ENCODE measurements at places on chromosomes 16 and 17.

DNA sequence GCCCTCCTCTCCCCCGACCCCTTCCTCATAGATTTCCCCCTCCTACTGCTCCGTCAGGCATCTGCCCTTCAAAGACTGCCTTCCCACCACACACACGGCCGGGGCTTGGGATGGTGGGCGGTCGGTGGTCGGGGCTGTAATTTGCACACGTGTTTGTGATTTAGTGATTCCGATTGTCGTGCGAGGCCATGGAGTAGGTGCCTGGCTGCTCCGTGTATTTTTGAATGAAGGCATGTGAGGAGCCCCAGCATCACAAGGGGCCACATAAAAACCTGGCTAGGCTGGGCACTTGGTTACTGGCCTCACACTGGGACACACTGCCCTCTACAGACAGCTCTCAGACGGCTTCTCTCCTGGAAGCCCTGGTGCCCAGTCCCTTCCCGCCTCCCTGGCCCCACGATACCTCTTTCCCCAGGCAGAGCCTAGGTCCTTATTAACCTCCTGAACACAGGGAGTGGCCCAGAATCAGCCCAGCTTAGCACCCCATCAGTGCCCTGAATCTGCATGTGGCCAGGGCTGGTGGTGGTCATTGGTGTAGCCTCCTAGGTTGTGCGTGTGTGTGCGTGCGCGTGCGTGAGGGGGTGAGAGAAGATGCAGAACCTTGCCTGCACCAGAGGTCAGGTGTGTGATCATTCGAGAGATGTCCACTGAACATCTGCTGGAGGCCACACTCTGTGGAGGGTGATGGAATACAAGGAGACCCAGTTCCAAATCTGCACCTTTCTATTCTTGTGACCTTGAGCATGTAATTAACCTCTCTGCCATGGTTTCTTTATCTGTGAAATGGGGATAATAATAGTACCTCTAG lies 1.3 kb upstream of the SOCS1 start:
- DNase-seq: peak; percentile 86

DNA sequence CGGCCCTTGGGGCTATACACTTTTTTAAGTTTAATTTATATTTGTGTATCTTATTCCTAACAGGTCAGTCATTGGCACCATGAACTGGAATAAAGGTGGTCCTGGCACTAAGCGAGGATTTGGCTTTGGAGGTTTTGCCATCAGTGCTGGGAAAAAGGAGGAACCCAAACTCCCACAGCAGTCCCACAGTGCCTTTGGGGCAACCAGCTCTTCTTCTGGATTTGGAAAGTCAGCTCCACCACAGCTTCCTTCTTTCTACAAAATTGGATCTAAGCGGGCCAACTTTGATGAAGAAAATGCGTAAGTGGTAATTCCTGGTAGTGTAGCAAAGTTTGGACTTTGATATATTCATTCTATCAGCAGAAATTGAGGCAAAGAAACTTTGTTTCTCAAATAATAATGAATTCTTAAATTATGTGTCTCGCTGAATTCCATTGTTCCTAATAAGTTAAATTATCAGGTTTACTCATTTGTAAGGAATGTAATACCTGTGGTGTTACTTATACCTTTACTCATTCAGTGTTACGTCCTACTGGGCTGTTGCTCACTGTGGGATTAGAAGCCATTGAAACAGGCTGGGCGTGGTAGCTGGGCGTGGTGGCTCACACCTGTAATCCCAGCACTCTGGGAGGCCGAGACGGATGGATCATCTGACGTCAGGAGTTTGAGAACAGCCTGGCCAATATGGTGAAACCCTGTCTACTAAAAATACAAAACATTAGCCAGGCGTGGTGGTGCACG lies 13.2 kb downstream of the DDX42 start:
- no peak for DNase-seq

GRCh38 chr16:70568601-70569237 lies 45.1 kb downstream of the SF3B3 start:
- DNase-seq: no peak

- DNase-seq: no peak
Measured at GRCh38 chr17:74145756-74146155, 57.7 kb upstream of the RPL38 start.

DNA sequence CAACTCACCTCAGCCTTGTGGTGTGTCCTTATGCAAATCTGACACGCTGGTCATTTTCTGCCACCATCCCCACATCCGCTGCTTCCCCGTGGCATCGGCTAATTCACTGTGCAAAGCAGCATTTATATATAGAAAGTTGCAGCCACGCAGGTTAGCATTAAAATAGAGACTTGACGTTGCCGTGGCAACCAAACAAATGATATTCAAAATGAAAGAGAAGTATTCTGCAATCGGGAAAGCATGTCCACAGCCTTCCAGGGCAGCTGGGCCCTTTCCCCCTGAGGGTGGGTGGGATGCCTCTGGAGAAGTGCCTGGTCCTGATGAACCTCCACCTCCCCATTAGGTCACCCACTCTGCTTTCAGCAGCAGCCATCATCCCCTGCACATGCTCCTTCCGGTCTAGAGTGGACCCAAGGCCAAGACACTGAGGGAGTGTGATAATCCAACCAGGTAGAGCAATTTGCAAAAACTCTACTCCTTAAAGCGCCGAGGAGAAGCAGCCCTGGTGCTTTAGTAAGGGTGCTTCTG lies 138.7 kb downstream of the GAS7 start:
- peak; percentile 41 for DNase-seq

GRCh38 chr17:45394091-45394490 lies 38.6 kb downstream of the ARHGAP27 start:
- DNase-seq: no peak
